Breast epithelium (tissue), 4 donors: ENCODE measurements at places on chromosomes 6 and 20.
A peak's percentile ranks its signal among the peaks of the same experiment; 100 is the strongest.

DNA sequence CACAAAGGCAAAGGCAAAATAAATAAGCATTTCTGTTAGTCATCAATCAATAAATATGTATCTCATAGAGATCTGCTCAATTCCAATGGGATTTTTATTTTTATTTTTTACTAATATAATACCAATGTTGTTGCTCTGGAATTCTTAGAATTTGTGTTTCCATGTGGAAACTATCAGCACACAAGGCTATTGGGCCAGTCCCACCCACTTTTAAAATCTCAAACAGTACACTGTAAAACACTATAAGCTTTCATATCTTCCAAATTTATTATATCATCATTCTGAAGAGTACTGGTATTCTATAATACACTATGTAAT is 563.8 kb upstream of the MARCKS start:
- H3K36me3 ChIP-seq: no peaks in the 10 kb centered on the region
- no peaks in the 10 kb centered on the region for H3K27me3 ChIP-seq
- no peak overlapping the region for H3K4me3 ChIP-seq

DNA sequence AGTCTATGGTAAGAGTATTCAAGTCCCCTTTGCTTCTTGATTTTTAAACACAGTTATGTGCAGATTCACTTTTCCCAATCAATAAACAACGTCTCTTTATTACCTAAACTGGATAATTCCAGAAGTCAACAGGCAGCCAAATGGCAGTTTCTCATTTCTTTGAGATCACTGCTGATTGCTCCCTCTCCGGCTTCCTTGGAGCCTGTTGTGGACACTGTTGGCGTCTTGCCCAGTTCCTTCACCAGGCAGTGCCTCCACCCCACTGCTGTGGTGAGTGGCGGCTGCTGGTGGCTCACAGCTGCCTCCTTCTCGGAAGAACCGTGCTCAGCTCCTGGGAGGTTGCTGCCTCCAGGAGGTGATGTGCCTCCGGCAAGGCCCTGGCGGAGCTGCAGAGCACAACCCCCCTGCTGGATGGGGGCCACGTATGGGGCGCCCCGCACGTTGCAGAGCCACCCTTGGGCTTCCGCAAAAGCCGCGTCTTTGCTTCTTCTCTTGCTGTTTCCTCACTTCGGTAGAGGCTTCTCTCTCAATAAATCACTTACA is 105.1 kb upstream of the CNKSR3 start:
- no peaks in the 10 kb centered on the region for H3K36me3 ChIP-seq
- peak; percentile 58 for DNase-seq
- H3K4me3 ChIP-seq: peak overlapping the region; percentile 16
- no peak overlapping the region for H3K27ac ChIP-seq

DNA sequence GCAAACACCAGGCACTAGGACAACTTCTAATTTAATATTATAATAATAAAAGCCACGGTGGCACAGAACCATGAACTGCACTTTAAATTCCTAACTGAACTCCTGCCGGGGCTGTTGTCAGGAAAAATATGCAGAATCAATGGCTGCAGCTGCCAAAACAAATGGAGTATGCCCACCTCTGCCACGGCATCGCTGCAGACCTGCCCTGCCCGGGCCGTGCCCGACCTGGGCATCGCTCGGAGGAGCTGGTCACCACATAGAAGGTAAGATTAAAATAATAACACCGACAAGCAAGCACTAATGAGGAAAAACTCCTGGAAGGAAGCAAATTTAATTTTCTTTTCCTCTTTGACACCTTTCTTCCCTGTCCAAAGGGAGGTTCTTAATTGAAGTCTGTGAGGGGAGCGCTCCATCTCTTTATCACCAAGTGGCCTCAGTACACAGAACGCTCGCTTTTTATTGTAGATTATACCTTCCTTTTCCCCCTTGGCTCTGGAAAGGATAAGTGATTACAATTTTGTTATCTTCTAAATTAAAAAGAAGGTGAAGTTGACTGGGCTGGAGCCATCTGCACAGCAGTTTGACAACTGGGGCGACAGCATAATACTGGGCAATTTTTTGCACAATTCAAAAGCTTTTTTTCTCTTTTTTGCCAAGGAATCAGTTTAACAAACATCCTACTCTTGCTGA is 351.3 kb downstream of the ZFAND3 start:
- H3K4me1 ChIP-seq: no peaks in the 10 kb centered on the region
- H3K4me3 ChIP-seq: no peak overlapping the region
- DNase-seq: no peak
- H3K27ac ChIP-seq: no peak overlapping the region

DNA sequence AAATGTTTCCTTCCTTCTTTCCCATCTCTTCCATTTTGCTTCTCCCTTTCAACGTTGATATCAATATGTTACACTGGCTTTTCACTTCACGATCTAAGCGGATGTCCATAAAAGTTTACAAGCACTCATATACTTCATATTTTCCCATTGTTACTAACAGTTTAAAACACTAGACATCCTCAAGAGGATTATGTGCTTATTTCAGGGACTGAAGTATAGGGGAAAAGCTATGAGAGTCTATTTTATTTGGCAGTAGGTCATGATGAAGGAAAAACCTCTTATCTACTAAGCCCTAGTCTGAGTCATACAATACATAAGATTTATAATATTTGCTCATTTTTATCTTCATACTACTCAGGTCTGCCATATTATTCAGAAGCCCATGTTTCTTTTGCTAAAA is 20.6 kb upstream of the EPB41L2 start:
- no peak overlapping the region for H3K27ac ChIP-seq
- DNase-seq: no peak
- no peaks in the 10 kb centered on the region for H3K27me3 ChIP-seq
- H3K4me3 ChIP-seq: no peak overlapping the region
- no peaks in the 10 kb centered on the region for H3K36me3 ChIP-seq

DNA sequence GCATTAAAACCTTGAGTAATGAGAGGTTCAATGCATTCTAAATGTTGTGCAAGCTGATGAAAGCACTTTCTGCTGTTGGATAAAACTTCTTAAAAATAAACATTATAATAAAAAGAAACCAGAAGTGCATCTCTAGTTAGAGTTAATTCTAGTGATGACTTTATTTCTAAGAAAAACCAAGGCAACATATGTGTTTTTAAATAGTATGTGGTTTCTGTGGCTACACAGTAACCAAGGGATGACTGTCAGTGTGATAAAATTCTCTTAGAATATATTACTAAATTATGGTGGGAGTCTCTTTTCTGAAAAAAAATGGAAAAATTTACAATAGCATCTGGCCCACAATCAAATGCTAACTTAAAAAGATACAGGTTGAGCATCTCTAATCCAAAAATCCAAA is 117.0 kb downstream of the ME1 start:
- no peaks in the 10 kb centered on the region for H3K36me3 ChIP-seq
- H3K27ac ChIP-seq: no peak overlapping the region
- H3K4me1 ChIP-seq: no peaks in the 10 kb centered on the region
- H3K4me3 ChIP-seq: no peak overlapping the region
- no peaks in the 10 kb centered on the region for H3K27me3 ChIP-seq

DNA sequence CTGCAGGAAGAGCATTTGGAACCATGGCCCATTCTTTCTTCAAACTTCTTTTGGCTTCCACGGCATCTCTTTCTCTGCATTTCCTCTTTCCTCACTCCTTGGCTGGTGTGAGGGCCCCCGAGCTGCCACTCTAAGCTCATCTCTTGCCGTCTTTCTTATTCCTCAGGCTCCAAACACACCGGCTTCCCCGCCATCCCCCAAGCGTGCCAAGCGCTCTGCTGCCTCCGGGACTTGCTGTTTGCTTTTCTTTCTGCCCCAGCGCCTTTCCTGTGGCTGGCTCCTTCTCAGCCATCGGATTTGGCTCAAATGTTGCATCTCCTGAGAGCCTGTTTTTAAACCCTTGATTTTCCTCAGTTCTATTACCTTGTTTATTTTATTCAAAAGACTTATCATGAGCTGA is 172.7 kb downstream of the PACRG start:
- no peaks in the 10 kb centered on the region for H3K4me1 ChIP-seq
- no peak overlapping the region for H3K4me3 ChIP-seq
- no peak overlapping the region for H3K27ac ChIP-seq
- DNase-seq: no peak

- H3K27ac ChIP-seq: no peak overlapping the region
- H3K36me3 ChIP-seq: no peaks in the 10 kb centered on the region
- H3K4me1 ChIP-seq: no peaks in the 10 kb centered on the region
- H3K4me3 ChIP-seq: no peak overlapping the region
Observed at GRCh38 chr6:16824845-16825685, 63.8 kb upstream of the ATXN1 start.

GRCh38 chr6:97064578-97064977 is 140.1 kb downstream of the KLHL32 start:
- H3K27ac ChIP-seq: no peak overlapping the region
- no peaks in the 10 kb centered on the region for H3K36me3 ChIP-seq
- H3K4me1 ChIP-seq: no peaks in the 10 kb centered on the region
- no peak overlapping the region for H3K4me3 ChIP-seq
- no peaks in the 10 kb centered on the region for H3K27me3 ChIP-seq
- no peak for DNase-seq

DNA sequence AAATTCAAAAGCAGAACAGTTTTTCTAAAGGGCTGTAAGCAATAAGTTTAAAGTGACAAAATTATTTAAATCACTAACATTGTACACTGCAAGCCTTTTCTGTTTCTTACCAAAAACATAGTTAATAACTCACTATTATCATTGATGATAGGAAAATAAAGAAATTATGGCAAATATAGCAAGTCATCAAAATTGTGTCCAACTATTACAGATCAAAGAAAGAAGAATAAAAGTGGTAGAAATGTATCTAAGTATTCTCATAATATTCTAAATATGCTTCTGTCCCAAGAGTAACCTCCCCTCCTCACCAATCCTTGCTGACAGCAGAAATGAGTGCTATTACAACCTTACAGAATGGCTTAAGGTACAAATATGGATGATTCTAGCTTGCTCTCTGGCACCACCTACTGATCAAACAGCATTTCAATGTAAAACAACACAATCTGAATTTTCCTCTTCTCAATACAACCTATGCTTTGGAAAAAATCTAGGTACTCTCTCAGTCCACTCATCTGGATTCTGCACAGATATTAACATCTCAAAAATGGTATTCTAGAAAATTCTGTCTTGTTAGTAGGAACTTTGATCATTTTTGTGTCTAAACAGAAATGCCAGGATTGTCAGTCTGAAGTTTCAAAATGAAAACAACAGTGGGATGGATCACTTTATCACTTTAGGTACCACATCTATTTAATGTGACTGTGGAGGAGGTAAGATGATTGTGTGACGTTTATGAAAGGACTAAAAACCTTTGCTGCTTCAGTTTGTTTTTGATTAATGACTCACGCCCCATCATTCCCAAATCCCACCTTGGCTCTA is 40.9 kb downstream of the ZFP64 start:
- peaks cover 3% of the 10 kb centered on the region for H3K36me3 ChIP-seq
- no peaks in the 10 kb centered on the region for H3K4me1 ChIP-seq
- no peak overlapping the region for H3K27ac ChIP-seq
- H3K27me3 ChIP-seq: no peaks in the 10 kb centered on the region
- no peak overlapping the region for H3K4me3 ChIP-seq

DNA sequence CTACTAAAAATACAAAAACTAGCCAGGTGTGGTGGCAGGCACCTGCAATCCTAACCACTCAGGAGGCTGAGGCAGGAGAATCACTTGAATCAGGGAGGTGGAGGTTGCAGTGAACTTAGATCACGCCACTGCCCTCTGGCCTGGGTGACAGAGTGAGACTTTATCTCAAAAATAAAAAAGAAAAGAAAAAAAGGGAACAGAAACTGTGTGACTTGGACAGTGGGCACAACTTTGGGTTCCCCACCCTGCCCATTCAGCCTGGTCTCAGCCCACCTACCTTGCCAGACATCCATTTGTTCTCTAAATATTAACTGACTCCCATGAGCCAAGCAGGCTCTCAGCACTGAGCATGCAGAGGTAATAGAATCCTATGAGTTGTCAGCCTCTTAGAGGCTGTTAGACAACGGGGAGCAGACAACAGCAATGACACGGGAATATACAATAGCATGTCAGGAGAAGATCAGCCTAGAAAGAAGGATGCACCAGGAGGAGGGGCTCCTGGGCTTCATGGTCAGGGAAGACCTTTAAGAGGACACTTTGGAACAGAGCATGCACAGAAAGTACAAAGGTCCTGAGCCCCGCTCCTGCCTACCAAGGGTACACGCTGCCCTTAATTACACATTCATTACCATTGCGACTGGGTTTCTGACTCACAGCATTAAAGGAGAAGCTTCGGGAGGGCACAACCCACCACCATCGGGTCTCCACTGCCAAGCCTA is 20.0 kb downstream of the FAM209B start:
- no peak overlapping the region for H3K27ac ChIP-seq
- no peak for DNase-seq
- no peaks in the 10 kb centered on the region for H3K27me3 ChIP-seq
- H3K4me1 ChIP-seq: no peaks in the 10 kb centered on the region
- no peak overlapping the region for H3K4me3 ChIP-seq

GRCh38 chr6:22880686-22881433 is 311.5 kb downstream of the HDGFL1 start:
- no peaks in the 10 kb centered on the region for H3K36me3 ChIP-seq
- H3K4me1 ChIP-seq: no peaks in the 10 kb centered on the region
- H3K4me3 ChIP-seq: no peak overlapping the region
- H3K27ac ChIP-seq: peak overlapping the region; percentile 72
- H3K27me3 ChIP-seq: no peaks in the 10 kb centered on the region
- DNase-seq: no peak

DNA sequence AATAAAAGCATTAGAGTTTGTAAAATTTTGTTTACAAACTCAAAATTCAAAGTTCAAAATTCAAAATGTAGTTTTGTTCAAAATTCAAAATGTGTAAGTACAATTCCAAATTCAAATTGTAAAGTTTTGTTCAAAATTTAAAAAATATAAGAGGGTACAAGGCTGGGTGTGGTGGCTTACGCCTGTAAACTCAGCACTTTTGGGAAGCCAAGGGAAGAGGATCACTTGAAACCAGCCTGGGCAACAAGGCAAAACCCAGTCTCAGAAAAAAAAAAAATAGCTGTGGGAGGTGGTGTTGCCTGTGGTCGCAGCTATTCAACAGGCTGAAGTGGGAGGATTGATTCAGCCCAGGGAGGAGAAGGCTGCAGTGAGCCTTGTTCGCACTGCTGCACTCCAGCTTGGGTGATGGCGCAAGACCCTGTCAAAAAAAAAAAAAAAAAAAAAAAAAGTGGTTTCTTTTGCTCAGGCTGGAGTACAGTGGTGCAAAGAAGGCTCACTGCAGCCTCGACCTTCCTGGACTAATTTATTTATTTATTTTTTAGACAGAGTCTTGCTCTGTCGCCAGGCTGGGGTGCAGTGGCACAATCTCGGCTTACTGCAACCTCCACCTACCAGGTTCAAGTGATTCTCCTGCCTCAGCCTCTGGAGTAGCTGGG is 5.4 kb upstream of the ZBTB12 start:
- no peaks in the 10 kb centered on the region for H3K27me3 ChIP-seq
- H3K27ac ChIP-seq: no peak overlapping the region
- no peaks in the 10 kb centered on the region for H3K4me1 ChIP-seq

DNA sequence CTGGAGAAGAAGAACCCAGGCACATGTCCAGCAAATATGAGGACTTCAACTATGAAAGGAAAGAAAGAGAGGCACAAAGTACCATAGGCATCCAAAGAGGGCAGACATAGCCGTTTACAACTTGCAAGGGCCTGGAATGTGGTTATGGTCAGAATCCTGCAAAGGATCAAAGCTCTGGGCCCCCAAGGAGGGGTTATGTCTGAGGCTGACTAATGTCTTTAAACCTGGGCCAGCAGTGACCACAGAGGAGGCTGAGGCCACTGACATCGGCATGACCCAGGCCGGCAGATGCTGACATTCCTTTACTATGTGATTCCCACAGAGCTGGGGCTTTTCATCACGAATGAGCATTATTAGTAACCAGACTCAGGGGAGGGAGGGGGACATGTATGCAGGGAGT is 861.1 kb downstream of the DHX35 start:
- H3K4me3 ChIP-seq: no peak overlapping the region
- H3K36me3 ChIP-seq: no peaks in the 10 kb centered on the region
- no peaks in the 10 kb centered on the region for H3K4me1 ChIP-seq
- DNase-seq: no peak
- H3K27me3 ChIP-seq: no peaks in the 10 kb centered on the region
- H3K27ac ChIP-seq: no peak overlapping the region
